A673 (cell line): ENCODE measurements at places on chromosomes 5 and 9.

GRCh38 chr9:135029871-135030565 lies 57.5 kb upstream of the OLFM1 start:
- no peak for DNase-seq

GRCh38 chr5:132008961-132009680 lies 2.3 kb downstream of the ACSL6 start:
- DNase-seq, result no peak

DNA sequence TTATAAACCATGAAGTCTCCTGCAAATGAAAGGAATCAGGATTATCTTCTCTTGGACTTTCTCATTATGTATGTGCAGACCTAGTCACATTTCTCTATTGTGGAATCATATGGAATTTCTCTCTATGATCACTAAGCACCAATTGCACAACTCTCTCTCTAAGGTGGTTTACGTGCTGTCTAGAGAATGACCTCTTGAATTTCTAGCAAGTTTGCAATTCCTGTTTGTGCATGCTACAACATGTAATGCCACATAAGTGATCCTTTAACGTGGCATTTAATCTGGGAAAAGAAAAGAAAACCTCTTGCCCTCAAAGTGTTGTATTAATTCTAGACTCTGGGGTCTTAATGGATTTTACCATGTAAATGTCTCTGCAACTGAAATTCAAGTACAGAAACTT lies 5.0 kb upstream of the PPP2R2B start:
- DNase-seq, result no peak

GRCh38 chr5:170252720-170253350 lies 20.1 kb downstream of the C5orf58 start:
- no peak for DNase-seq
